ENCODE measurements at places on chromosomes 1 and 21.

GRCh38 chr1:169918927-169919326 is 25.2 kb upstream of the SCYL3 start:
- no peak for DNase-seq

GRCh38 chr1:174974711-174975119 is 25.0 kb upstream of the CACYBP start:
- no peak for DNase-seq

DNA sequence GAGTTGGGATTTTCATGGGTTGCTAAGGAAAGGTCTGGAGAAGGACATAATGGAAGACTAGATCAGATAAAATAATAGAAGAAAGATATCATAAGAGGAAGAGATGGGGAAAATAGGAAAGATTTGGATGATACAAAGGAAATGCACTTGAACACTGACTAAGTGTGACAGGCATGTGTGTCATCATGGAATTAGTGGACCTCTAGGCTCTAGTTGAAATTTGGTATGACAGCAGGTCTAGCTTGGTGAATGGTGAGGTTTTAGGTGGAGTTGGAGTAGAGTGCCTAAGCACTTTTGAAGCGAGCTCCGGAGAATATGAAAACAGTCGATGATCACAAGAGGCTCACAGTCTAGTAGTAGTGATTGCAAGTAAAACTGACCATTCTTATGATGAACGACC is 73.0 kb upstream of the PTGS2 start:
- DNase-seq, result no peak

- no peak for DNase-seq
Measured at GRCh38 chr1:16091296-16091695, 17.8 kb upstream of the FAM131C start.

DNA sequence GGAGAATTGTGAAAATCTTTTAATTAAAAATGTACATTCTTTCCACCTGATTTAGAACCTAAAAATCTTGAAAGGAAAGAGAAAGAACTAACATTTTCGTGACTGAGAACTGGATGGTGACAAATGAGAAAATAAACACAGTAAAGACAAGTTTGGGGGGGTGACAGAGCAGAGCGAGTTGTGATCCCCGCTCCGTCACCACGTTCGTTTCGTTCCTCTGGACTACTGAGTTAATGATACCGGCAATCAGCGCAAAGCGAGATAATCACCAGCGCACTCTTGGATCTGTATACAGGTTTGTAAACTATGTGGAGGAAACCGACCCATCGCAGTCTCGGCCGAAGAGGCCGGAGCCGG is 31.2 kb upstream of the CFAP126 start:
- no peak for DNase-seq

Data from AG08395 (cell line).